ENCODE measurements at places on chromosomes 6 and 20. TPM values are rescaled to one million over a fixed set of nuclear protein-coding genes. Genes with fewer than 3 reads are reported as not detected.

C6orf163 gene
- 0.33 TPM for polyA plus RNA-seq

PRSS16 gene
- 0.15 TPM for polyA plus RNA-seq

MTO1 gene
- polyA plus RNA-seq = 24.2 TPM

CTAGE9 gene
- not detected for polyA plus RNA-seq

SH3BGRL2 gene
- polyA plus RNA-seq = 1.5 TPM

LINC00237 gene
- polyA plus RNA-seq = not detected

Measured in fibroblast of lung (primary cell).